ENCODE measurements at places on chromosomes 5 and 9. TPM values are rescaled to one million over a fixed set of nuclear protein-coding genes. Genes with fewer than 3 reads are reported as not detected.
A peak's percentile ranks its signal among the peaks of the same experiment; 100 is the strongest.

DNA sequence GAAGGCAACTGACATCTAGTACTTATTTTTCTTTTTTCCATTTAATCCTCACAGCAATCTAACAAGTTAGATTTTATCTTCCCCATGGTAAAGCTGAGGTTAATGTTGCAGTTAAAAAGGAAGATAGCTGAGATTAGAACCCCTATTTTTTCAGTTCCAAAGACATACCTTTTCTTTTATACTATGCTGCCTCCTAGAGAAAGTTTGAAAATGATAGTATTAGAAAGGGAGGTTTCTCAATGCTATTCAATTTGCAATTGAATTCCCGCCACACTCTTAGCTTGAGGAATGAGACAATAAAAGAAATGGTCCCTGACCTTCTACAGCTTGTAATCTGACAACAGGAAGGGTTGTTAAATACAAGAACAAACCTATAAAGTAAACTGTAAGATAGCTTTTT lies 195.9 kb upstream of the TRIM32 start:
- no peak overlapping the region for H3K27ac ChIP-seq
- peak; percentile 18 for DNase-seq
- no peaks in the 10 kb centered on the region for H3K36me3 ChIP-seq
- H3K27me3 ChIP-seq, result no peaks in the 10 kb centered on the region
- no peaks in the 10 kb centered on the region for H3K4me1 ChIP-seq
- H3K4me3 ChIP-seq, result no peak overlapping the region

DNA sequence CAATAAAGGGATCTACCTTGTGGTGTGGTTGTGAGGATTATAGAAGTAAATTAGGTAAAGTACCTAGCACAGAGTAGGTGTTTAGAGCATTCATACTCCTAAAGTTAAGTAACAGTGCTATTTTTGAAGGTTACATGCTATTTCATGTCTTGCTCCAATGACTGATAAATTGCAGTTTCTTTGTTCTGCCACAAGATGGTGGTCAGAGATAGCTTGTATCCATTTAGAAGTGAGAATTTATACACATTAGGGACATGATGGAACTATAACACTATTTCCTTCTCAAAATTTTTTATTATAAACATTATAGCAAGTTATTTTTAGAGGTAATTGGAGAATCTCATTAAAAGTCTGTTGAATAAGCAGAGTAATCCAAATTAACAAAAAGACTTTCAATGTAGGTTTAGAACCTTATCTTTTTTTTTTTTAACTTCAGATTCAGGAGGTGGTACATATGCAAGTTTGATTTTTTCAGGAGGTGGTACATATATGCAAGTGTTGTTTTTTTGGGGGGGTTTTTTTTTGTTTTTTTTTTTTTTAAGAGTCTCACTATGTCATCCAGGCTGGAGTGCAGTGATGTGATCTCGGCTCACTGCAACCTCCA lies 17.1 kb downstream of the MTREX start:
- H3K4me3 ChIP-seq, result no peak overlapping the region
- no peaks in the 10 kb centered on the region for H3K4me1 ChIP-seq
- no peak overlapping the region for H3K27ac ChIP-seq
- peaks cover 8% of the 10 kb centered on the region for H3K36me3 ChIP-seq
- H3K27me3 ChIP-seq, result no peaks in the 10 kb centered on the region
- DNase-seq, result peak; percentile 56

Gene LOX
- 51.9 TPM for total RNA-seq

Gene BHMT2
- 2.7 TPM for total RNA-seq

DNA sequence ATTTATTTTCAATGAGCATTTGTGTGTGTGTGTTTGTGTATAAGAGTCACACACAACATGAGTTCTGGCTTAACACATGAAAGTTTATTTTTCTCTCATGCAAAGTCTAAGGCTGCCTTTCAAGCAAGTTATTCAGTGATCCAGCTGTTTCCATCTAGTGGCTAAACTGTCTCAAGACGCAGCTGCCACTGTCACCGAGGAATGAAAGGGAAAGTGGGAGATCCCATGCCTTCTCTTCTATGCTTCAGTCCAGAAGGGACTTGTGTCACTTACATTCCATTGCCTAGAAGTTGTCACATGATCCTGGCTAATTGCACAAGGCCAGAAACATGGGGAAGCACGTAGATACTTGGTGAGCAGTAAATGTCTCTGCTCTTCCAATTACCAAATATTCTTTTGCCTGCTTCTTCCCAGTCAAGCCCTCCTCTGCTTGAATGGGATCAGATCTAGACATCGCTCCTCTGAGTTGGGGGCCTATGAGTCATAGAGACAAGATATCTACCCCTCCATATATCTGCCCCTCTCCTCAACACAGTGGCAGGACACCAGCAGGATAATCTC lies 30.4 kb upstream of the SLIT3 start:
- no peak overlapping the region for H3K27ac ChIP-seq
- no peaks in the 10 kb centered on the region for H3K27me3 ChIP-seq
- DNase-seq, result no peak
- no peak overlapping the region for H3K4me3 ChIP-seq

DNA sequence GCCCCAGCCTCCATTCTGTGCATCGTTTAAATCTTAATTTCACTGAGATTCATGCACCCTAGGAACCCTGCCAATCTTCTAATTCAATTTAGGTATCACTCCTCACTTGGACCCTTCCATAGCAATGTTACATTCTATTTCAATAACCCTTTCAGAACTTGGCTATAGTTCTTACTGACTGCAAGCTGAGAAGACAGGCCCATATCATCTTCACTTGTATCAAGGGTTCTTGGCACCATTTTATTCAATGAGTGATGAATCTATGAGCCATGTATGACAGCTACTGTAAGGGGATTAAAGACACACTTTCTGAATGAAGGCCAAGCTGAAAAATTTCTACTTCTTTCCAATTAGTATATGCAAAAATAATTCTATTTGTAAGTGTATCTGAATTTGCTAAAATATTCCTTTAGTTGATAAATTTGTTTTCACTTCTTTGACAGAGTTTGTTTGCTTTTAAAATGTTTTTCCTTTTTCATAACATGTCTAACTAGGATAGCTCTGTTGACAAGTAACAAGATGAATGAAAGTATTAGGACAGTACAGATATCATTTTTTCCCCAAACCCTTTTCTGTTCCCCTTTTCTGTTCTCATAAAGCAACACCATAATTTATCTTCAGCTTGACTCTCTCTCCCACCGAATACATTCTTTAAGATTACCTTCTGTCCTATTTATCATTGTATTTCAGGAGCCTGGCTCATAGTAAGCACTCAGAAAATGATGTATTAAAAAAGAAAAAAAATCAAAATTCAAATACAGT lies 9.6 kb downstream of the ITGA2 start:
- no peaks in the 10 kb centered on the region for H3K4me1 ChIP-seq
- no peak overlapping the region for H3K4me3 ChIP-seq
- H3K27ac ChIP-seq, result no peak overlapping the region
- no peaks in the 10 kb centered on the region for H3K27me3 ChIP-seq
- no peak for DNase-seq
- H3K36me3 ChIP-seq, result no peaks in the 10 kb centered on the region

Gene PLPPR1
- 2.3 TPM for total RNA-seq

DNA sequence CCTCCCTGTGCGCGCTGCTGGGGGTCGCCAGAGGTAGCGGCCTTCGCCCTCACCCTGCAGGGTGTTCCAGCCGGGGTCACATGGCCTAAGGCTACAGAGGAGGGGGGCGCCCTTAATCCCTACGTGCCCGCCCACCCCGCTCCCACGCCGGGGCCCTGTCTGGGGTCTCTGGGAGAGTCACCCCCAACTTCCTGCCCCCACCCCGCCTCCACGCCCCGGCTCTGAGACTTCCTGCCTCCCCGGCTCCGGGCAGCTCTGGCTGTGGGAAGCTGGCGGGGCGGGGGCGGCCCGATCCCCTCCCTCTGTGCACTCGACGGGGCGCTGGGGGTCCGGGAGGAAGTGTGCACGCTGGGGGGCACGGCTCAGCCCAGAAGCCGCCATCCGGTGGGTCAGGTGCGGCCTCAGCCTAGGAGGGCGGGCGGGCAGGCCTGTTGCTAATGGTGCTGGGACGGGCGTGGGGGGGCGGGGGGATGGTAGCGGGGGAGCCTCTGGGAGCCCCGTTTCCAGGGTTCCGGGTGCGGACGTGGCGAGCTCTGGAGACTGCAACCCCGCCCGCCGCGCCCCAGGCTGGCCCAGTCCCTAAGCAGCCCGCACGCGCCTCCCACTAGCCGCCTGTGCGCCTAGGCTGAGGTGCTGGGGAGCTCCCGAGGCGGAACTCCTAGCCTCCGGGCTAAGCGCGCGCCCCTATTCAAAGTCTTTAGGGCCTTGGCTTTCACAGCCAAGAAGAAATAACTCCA lies 61.6 kb downstream of the CXXC5 start:
- DNase-seq, result peak; percentile 57
- H3K27ac ChIP-seq, result peak overlapping the region; percentile 75
- H3K27me3 ChIP-seq, result peaks cover 16% of the 10 kb centered on the region
- H3K4me1 ChIP-seq, result peaks cover 47% of the 10 kb centered on the region
- H3K36me3 ChIP-seq, result no peaks in the 10 kb centered on the region
